ENCODE measurements at places on chromosomes 3 and 15.

DNA sequence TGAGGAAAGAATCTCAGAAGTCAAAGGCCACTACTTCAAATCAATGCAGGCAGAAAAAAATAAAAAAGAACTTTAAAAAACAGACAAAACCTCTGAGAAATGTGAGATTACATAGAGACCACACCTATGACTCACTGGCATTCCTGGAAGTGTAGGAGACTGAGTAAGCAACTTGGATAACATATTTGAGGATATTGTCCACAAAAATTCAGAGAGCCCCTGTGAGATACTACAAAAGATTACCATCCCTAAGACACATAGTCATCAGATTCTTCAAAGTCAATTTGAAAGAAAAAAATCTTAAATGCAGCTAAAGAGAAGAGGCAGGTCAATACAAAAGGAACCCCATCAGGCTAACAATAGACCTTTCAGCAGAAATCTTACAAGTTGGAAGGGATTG, 887.3 kb downstream of the NTRK3 start:
- DNase-seq = peak; percentile 99

GRCh38 chr15:22947101-22948000, 32.8 kb downstream of the CYFIP1 start:
- no peak for DNase-seq

DNA sequence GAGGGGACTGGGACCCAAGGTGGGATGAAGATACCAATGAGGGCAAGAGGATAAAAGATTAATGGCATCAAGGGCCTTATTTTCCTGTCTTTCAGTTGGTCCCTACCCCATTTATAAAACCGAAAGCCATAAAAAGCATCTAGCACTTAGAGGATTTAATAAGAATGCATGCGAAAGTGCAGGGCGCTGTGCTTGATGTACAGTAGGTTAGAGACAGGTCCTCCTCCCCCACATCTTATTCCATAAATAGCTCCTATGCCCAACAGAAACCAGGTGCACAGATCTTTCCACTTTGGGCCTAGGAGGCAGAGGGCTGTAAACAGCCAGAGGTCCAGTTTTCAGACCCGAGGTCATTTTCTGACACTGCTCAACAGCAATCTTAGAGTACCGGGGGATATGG, 1.2 kb downstream of the LPCAT4 start:
- no peak for DNase-seq

GRCh38 chr15:88220443-88221335, 35.9 kb downstream of the NTRK3 start:
- peak; percentile 46 for DNase-seq

GRCh38 chr15:99635794-99636193, 70.0 kb downstream of the MEF2A start:
- no peak for DNase-seq

- DNase-seq = peak; percentile 92
Measured at GRCh38 chr15:87365186-87365585, 891.4 kb downstream of the NTRK3 start.

- peak; percentile 40 for DNase-seq
Measured at GRCh38 chr15:82158811-82159210, 103.7 kb downstream of the EFL1 start.

DNA sequence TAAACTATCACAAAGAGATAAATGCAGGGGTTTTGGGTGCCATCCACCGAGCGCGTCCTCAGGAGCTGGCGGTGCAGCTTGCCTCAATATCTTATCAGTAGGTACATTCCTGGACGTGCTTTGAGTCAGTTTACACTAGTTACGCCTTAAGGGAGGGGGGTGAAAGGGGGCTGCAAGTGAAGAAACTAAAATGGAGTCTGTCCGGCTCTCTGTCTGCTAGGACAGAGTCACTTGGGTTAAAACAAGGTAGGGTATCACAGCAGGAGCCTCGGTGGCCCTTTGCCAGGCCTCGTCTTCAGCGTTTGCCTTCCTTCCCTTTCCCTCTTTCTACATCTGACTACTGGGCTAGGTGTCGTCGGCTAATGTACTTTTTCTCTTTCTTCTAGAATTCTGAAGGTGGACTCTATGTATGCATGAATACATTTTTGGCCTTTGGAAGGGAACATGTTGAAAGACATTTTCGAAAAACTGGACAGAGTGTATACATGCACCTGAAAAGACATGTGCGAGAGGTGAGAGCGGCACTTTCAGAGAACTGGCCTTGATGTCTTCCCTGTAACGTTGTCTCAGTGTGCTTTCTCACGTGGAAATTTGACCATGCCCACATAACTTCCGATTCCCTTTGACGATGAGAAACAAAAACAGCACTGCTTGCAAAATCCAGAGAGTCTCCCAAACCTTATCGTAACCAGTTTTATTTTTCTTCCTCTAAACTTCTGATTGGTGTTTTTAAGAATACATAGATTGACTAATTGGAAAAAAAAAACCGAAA, 28.8 kb downstream of the USP13 start:
- peak; percentile 23 for DNase-seq

DNA sequence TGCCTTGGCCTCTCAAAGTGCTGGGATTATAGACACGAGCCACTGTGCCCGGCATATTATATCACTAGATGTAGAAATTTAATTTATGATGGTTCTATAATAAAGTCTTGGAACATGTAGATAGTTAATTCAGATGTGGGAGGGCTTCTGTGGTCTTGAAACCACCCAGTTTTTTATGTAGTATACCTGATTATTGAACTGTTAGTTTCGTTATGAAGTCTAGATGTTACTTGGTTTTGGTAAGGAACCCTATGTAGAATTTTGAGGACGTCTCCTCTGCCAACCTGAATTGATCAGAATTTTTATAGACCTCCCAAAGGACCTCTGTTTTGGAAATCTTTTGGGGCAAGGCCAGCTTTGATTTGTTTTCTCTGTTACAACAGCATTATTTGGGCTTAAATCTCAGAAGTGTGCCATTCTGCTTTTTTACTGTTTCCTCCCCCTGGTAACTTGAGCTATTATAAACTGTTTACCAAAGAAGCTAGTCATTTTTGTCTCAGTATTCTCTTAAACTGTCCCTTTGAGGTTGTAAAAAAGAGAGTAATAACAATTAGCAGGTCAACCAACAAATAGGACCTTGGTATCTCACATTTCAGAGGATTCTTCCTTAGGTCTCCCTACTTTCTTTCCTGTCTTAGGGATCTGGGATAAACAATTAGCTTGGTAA, 20.8 kb downstream of the AKAP13 start:
- DNase-seq = no peak

DNA sequence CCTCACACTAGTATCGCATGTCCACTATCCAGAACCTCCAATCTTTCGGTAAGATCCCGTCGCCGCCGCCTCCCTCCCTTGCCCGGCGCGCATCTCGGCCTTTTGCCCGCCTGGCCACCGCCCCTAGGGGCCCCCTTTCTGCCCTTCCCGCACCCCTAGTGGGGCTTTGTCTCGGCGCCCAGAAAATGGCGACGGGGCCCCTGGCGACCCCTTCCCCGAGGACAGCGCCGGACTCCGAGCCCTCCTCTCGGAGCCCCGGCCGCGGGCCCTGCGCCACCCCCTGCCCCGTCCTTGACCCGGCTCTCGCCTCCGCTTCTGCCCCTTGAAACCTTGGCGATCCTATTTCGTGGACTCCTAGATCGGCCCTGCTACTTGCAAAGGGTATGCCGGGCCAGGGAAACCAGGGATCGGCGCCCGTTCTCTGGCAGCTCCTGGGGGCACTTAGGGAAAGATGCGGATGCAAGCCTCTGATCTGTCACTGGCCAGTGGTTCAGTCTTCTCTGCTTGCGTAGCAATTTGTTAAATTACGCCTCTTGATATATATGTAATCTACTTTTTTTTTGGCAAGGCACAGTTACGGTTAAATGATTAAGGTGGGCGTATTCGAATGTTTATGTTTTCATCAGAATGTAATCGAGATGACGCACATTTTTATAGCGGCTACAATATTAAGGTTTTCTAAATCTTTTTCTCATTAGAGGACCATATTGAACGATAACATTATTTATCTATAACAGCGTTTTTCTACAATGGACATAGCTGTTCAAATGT, 603 bp downstream of the EIF1B start:
- DNase-seq = peak; percentile 41

- DNase-seq = peak; percentile 24
Measured at GRCh38 chr3:162052636-162053035, 556.0 kb downstream of the OTOL1 start.

GRCh38 chr15:87589134-87589533, 667.4 kb downstream of the NTRK3 start:
- no peak for DNase-seq

GRCh38 chr15:26087395-26087794, 224.3 kb upstream of the ATP10A start:
- peak; percentile 92 for DNase-seq

- no peak for DNase-seq
Measured at GRCh38 chr3:119291062-119291700, 3.0 kb upstream of the ARHGAP31 start.
